K562 (cell line): ENCODE measurements at places on chromosomes 12 and 14. TPM values are rescaled to one million over a fixed set of nuclear protein-coding genes. Genes with fewer than 3 reads are reported as not detected.

The KRT83 gene
- not detected in 2 replicates for total RNA-seq

The MYH6 gene
- total RNA-seq: not detected in 2 replicates

The GNS gene
- 20.7 and 21.4 TPM in 2 replicates for total RNA-seq

The NPFF gene
- not detected in 2 replicates for total RNA-seq

The KLRC1 gene
- total RNA-seq: not detected in 2 replicates

The CISTR gene
- total RNA-seq: not detected in 2 replicates

The OTOGL gene
- total RNA-seq: 0.02 TPM in 1 of 2 replicates, not detected in the other

The TMEM120B gene
- 17.0 and 18.6 TPM in 2 replicates for total RNA-seq

The MEG3 gene
- 2.7 and 3.8 TPM in 2 replicates for total RNA-seq

The HCAR2 gene
- total RNA-seq: not detected in 2 replicates
